ENCODE measurements at places on chromosomes 1 and 21.

GRCh38 chr1:20978413-20978812 lies 191.3 kb upstream of the HP1BP3 start:
- DNase-seq = no peak
- H3K4me3 ChIP-seq = no peak overlapping the region
- H3K36me3 ChIP-seq = peaks cover 2% of the 10 kb centered on the region
- H3K27ac ChIP-seq = no peak overlapping the region

DNA sequence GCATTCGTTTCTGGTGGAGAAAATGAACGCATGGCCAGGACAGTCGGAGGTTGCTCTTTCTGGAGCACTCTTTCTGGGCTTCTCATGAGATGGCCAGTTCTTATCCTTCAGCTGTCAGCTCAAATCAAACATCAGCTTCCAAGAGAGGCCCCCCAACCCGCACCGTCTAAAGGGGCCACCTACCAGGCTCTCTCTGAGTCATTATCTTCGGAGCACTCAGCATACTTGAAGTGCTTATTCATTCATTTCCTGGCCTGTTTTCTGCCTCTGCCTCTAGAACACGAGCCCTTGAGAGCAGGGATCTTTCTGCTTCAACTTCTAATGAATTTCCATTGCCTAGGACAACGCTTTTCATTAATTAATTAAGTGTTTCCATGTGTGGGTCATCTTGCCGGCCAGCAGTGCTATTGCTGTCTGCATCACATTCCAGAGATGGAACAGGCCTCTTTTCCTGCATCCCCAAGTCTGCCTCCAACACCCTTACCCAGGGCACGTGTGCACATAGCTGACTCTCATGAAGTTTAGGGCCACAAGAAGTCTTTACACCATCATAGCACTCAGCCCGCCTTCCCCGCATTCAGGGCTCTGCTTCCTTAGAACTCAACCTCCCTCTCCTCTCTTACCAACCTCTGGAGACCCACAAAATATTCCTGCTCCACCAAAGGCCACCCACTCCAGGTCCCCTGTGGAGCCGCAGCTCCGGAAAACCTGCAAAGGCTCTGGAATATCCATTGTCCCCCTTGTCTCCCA lies 52.1 kb upstream of the LAPTM5 start:
- H3K27ac ChIP-seq = no peak overlapping the region
- no peaks in the 10 kb centered on the region for H3K4me1 ChIP-seq
- H3K27me3 ChIP-seq = peaks cover 59% of the 10 kb centered on the region
- H3K4me3 ChIP-seq = no peak overlapping the region

GRCh38 chr21:33650929-33651509 lies 8.7 kb downstream of the ITSN1 start:
- no peaks in the 10 kb centered on the region for H3K36me3 ChIP-seq
- peaks cover 6% of the 10 kb centered on the region for H3K27me3 ChIP-seq
- no peak overlapping the region for H3K4me3 ChIP-seq
- H3K27ac ChIP-seq = no peak overlapping the region

- H3K36me3 ChIP-seq = no peaks in the 10 kb centered on the region
- no peak overlapping the region for H3K4me3 ChIP-seq
- no peak overlapping the region for H3K27ac ChIP-seq
These were observed 16.2 kb downstream of the COL24A1 start for GRCh38 chr1:86140281-86140880.

- no peak overlapping the region for H3K4me3 ChIP-seq
- no peaks in the 10 kb centered on the region for H3K4me1 ChIP-seq
- no peak overlapping the region for H3K27ac ChIP-seq
- no peaks in the 10 kb centered on the region for H3K27me3 ChIP-seq
- peaks cover 17% of the 10 kb centered on the region for H3K36me3 ChIP-seq
- no peak for DNase-seq
These were observed 14.8 kb downstream of the CTSK start for GRCh38 chr1:150793221-150793620.

DNA sequence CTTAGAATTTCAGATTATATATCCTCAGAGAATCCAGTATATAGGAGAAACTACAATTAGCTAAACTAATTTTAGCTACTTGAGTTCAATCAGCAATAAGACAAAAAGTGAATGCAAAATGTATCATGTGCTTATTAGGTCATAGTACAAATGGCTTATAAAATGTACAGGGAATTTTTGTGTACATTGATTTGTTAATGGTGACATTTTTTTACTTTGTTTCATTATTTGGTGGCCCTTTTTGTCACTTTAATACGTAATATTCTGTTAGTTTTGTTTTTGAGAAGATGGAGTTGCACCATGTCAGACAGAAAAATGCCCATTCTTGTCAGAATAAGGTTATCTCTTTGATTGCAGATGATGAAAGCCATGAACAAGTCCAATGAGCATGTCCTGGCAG lies 33.6 kb downstream of the CC2D1B start:
- no peaks in the 10 kb centered on the region for H3K36me3 ChIP-seq
- no peak overlapping the region for H3K27ac ChIP-seq
- no peaks in the 10 kb centered on the region for H3K27me3 ChIP-seq
- H3K4me3 ChIP-seq = no peak overlapping the region
- H3K4me1 ChIP-seq = peaks cover 10% of the 10 kb centered on the region
